ENCODE measurements at places on chromosomes 12 and 14. TPM values are rescaled to one million over a fixed set of nuclear protein-coding genes. Genes with fewer than 3 reads are reported as not detected.

HOXC4 gene
- total RNA-seq, result 23.6 TPM

FAM181A gene
- total RNA-seq, result not detected

ASPG gene
- total RNA-seq, result 4.6 TPM

TEP1 gene
- 44.7 TPM for total RNA-seq

ARHGDIB gene
- total RNA-seq, result 73.5 TPM

PGF gene
- 12.4 TPM for total RNA-seq

COX8C gene
- total RNA-seq, result not detected

BATF gene
- 1.7 TPM for total RNA-seq

CD163 gene
- total RNA-seq, result 91.9 TPM

TXNRD1 gene
- total RNA-seq, result 98.8 TPM

DNA sequence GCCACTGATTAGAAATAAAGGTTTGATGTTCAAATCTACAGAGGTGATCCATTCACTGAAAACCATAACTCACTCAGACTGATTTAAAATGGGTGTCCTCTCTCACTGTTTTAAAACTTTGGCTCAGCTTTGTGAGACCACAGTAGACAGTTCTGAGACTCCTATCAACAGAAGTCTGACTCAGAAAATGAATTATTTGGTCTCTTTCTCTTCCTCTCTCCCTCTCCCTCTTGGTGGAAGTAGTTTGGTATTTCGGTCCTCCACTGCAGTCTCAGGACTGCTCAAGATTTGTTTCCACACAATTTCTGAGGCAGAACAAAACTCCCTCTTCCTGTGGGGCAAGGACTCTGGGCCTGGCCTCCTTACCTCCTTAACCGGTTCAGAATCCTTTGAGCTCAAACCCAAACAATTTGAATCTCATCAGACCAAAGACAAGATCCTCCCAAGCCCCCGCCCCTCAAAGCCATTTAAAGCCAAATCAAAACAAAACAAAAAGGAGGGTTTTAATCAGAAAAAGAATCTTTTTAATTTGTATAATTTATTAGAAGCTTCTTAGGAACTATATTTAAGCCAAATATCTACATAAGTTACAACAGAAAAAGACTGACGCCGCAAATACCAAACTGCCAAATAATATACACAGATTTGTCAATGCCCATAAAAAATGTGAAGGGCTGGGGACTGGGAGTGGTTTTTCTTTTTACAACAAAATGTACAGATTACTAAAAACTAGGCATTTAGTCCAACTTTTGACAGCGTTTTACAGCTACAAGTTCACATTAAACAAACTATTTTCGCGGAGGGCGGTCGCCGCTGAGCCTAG lies 3.9 kb downstream of the NKX2-1 start:
- no peak for DNase-seq

- no peak for DNase-seq
Measured at GRCh38 chr14:34124585-34124984, 173.7 kb upstream of the EGLN3 start.

- no peak for DNase-seq
Measured at GRCh38 chr12:102527171-102527720, 46.9 kb upstream of the IGF1 start.

- no peak for DNase-seq
Measured at GRCh38 chr14:54675236-54676128, 108.6 kb downstream of the SAMD4A start.

GRCh38 chr12:2543801-2544200 lies 251.0 kb upstream of the FKBP4 start:
- DNase-seq, result no peak

- DNase-seq, result no peak
Measured at GRCh38 chr12:91687052-91688017, 458.3 kb downstream of the BTG1 start.

DNA sequence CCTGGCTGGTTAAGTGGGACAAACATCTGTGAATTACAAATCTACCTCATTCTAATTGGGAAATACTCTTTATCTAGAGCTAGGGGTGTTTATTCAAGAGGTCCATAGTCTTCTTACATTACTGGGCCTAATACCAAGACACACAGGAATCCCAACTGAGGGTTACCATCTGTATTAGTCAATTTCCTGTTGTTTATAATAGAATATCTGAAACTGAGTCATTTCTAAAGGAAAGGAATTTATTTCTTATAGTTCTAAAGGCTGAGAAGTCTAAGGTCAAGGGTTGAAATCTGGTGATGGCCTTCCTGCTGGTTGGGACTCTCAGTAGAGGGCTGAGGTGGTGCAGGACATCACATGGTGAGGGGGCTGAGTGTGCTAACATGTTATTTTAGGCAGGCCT lies 36.0 kb downstream of the RTRAF start:
- no peak for DNase-seq

- DNase-seq, result no peak
Measured at GRCh38 chr12:64090047-64090446, 132.0 kb downstream of the KICS2 start.

- DNase-seq, result no peak
Measured at GRCh38 chr14:33679461-33680225, 271.2 kb downstream of the EGLN3 start.

DNA sequence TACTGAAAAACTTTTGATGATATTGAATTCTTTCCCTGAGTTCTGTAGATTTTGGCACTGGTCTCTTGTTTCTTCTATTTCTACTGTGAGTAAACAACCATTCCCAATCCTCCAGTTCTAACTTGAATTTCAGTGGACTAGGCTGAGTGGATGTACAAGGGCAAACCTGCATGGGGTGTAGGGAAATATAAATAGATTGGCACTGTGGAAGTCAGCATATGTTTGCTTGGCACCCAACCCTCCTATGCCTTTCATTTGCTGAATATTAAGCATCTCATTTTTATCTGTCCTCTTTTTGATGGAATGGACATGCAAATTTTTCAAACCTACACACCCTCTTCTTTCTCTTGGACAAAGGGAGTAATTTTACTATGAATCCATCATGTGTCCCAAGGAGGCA lies 828.3 kb downstream of the DIO2 start:
- no peak for DNase-seq

DNA sequence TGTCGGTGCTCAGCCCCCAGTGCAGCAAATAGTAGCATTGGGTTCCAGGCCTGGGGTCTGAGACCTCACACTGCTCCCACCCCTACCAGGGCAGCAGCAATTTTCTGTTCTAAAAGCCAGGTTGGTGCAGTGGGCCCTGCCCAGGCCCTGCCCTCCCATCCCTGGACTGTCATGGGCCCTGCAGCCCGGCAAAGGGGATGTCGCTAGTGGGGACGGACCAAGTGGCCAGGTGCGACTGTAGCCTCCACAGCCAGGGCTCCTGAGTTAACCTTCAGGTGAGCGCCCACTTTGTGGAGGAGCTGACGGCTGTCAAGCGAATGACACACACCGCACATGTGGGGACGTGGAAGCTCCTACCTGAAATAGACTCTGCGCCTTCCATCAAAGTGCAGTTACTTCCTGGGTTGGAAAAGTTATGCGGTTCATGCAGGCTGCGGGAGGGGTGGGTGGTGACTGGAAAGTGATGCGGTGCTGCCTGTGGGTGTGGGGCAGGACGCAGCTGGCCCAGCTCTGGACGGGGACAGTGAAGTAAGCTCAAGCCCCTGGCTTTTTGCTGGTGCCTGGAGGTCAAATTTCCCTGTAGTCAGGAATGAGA lies 1.5 kb downstream of the INF2 start:
- no peak for DNase-seq

- DNase-seq, result no peak
Measured at GRCh38 chr12:100504804-100505203, 31.1 kb downstream of the NR1H4 start.

GRCh38 chr12:99759444-99759843 lies 111.9 kb downstream of the GARIN6 start:
- DNase-seq, result no peak

- DNase-seq, result no peak
Measured at GRCh38 chr12:63867053-63867452, 22.6 kb downstream of the SRGAP1 start.

DNA sequence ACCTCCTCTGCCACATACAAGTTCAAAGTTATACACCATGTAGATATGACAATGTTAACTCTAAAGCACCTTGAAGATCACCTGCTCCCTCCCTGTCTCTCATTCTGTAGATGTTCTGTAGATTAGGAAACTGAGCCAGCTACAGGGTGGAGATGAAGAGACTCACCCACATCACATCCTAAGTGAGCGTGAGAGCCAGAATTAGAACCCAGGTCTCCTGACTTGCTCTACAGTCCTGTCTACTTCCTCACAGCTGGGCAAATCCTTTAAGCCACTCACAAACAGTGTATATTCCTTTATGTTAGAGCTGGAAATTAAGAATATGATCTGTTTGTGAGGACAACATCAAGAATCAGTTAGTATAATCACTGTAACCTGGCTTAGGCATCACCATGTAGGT lies 1.8 kb downstream of the APPL2 start:
- no peak for DNase-seq

DNA sequence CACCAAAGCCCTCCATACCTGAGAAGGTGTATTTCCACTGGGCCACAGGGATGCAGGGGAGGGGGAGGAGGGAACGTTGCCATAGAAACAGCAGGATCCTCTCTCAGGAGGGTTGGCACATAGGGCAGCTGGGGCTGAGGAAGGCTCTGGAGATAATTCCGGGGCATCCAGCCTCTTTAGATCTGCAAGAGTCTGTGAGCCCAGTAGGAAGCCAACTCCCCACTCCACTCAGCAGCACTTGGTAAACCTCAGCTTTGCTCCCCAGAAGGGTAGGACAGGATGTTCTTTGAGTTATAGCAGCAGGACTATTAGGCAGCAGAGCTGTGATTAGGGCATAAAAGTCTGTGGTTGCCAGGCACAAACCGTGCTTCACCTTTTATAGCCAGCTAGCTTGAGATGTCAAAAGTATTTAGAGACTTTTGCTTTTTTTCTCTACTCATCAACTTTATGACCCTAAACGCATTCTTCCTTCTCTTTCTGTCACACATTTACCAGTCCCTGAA lies 7.8 kb upstream of the PLEKHG3 start:
- DNase-seq, result no peak

DNA sequence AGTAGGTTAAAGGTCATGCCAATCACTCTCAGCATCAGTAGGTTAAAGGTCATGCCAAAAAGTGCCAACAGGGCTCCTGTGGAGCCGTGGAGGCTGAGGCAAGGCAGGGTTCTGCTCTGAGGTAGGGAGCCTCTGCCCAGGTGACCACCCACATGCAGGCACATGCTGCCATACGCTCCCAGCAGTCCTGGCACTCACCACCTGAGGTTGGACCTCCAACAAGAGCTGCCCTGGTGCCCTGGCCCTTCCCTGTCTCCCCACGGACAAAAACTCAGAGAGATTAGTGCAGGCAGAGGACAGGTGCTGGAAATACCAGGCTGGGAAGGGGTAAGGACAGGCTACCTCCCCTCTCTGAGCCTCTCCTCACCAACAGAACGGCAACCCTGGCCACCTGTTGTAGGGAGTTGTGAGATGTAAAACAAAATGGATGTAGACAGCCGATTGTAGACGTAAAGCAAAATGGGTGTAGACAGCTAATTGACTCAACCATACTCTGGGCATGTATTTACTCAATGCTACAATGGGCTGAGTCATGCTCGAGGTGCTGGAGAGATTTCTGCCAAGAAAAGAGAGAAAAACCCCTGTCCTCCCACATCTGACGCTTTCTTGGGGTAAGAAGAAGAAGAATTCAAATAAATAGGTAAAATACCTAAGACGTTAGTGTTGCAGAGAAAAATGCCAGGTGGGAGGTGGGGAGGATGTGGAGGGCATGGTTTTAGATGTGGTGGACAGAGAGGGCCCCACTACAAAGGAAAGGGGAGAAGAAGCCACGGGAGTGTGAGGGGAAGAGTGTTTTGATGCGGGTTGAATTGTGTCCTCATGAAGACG lies 32.4 kb downstream of the LTBP2 start:
- DNase-seq, result no peak

GRCh38 chr14:103361867-103362266 lies 23.3 kb upstream of the MARK3 start:
- peak; percentile 21 for DNase-seq

DNA sequence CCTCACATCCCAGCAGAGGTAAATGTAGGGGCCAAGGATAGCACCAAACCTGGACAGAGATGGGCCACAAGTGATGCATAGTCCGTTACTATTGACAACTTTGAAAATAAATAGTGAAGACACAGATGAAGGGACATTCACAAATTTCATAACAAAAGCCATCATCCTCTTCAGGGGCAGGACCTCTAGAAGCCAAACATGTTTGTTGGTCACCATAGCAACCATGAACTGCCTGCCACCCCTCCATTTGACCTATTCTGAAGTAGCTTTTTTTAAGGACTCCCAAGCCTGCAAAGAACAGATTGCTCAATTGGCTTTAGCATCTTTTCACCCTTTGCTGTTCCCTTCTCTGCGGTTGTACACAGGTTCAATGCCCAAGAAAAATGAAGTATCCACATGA lies 35.7 kb upstream of the MDM1 start:
- no peak for DNase-seq

GRCh38 chr14:61752626-61753025 lies 9.6 kb upstream of the SNAPC1 start:
- no peak for DNase-seq

DNA sequence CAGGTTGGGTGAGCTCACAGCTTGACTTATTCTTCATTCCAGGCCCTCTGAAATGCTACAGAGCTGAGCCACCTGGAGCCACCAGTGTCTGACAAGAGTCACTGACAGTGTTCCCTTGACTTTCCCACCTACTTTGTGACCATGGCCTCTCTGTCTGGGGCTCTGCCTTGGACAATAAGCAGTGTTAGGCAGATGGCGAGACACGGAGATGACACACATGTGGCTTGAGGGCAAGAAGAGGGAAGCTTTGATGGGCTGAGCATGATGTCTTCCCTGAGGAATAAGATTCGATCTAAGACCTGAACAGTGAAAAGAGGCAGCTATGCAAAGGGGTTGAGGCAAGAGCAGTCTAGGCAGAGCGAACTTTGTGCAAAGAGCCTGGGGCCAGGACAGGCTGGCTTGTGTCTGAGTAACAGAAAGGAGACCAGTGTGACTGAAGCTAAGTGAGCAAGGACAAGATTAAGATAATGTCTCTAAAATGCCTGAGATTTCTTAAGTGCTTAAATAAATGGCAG lies 105.5 kb downstream of the NUAK1 start:
- no peak for DNase-seq

DNA sequence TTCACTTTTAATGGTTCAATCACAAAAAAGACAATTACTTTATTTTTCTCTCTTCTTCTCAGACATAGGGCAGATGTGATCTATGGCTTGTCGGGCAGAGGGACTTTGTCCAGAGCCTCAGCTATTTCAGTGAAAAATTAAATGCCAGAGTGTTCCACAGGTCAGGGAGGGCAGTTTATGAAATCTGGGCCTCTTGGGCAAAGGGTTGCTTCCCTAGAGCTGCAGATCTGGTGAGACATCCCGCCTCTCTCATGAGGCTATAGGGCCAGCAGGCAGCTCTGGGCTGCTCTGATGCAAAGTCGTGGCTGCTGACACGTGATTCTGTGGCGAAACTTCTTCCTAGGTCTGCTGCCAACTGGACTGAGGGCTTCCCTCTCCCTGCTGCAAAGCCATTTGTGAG lies 6.0 kb downstream of the CLMN start:
- peak; percentile 82 for DNase-seq
